Stimulated activated effector memory CD8-positive, alpha-beta T cell treated with anti-CD3 and anti-CD28 coated beads, Interleukin-12 subunit alpha, Interleukin-12 subunit beta, amount 100 ng/mL, for 72 hours (primary cell): ENCODE measurements at places on chromosomes 11 and 22.

DNA sequence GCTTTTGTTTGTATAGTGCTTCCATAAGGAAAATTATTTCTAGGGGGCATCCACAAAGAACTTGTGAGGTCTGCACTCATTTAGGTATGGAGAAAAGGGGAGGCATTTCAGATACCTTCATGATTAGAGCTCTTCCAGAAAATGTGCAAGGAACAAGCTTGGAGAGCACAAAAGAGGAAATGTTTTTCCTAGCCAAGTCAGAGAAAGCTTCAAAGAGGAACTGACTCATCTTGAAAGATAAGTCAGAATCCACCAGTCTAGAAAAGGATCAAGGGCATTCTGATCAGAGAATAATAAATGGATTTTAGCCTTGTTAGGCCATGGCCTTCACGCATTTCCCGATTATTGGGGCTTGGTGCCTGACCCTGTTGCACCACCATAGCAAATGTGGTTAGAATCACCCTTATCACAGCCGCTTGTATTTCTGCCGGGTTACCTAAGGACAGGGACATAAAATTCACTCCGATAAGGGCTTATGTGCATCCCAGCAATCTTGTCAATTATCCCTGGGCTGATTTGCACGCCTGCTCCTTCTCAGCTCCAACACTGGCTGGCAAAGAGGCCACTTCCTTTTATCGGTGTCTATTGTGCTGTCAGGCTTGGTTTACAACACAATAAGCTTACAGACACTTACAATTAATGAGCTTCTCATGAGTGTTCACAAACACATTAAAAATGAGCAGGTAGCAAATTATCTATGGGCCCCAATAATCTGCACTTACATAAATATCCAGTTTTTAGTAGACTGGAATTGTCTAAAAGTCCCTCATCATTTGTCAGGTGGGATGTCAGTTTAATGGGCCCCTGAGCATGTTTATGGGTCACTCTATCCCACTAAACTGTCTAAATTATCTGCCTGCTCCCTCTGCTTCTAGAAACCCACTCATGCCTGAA is 613.5 kb downstream of the SOX6 start:
- no peak for DNase-seq

DNA sequence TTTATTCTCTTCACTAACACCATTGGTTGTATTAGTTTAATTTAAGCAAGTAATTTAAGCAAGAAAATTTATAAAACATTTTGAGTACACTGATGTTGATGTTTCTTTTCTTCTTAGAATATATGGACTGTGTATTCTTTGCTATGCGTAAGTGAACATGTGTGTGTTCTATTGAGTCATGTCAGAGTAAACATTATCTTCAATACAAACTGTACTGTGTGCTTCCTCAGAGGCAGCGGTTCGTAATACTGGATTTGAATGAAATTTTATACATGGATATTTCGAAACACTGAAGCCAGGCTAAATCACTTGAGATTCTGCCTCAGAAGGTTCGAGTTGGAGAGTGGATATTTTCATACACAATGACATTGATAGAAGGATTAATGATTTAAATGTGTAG is 452.6 kb downstream of the LUZP2 start:
- DNase-seq, result no peak

GRCh38 chr11:66325263-66325671 is 8.4 kb upstream of the CD248 start:
- no peak for DNase-seq

DNA sequence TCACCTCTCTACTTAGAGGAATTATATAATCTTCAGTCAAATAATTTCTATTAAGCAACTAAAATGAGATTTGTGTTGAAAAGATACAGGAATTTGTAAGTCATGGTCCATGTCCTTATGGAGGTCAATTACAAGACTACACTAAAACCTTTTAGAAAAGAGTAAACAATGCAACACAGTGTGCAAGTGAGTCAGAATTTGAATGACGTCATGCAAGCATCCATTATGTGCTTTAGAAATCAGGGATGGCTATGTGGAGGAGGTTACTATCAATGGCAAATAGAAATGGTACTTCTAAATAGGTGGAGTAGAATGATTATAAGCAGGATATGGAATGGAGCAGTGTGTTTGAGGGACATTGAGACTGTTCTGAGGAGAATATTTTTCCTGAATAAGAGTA is 16.6 kb downstream of the OR10D3 start:
- no peak for DNase-seq

DNA sequence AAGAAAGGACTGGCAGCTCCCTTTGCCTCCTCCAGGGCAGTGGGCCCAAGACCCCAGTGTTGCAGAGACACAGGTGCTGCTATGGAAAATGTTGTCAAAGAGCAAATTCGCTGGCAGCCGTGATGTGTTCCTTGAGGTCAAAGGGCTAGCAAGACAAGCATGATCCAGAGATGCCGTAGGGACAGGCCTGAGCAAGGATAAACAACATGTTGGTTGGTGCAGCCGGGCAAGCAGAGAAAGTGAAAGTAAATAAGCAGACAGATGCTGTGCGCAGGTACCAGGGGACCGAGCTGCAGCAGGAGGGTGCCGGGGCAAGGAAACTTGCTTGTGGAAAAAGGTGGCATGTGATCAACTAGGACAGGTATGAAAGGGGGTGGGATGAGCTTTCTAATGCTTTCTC is 125.5 kb upstream of the NECTIN1 start:
- DNase-seq, result no peak

DNA sequence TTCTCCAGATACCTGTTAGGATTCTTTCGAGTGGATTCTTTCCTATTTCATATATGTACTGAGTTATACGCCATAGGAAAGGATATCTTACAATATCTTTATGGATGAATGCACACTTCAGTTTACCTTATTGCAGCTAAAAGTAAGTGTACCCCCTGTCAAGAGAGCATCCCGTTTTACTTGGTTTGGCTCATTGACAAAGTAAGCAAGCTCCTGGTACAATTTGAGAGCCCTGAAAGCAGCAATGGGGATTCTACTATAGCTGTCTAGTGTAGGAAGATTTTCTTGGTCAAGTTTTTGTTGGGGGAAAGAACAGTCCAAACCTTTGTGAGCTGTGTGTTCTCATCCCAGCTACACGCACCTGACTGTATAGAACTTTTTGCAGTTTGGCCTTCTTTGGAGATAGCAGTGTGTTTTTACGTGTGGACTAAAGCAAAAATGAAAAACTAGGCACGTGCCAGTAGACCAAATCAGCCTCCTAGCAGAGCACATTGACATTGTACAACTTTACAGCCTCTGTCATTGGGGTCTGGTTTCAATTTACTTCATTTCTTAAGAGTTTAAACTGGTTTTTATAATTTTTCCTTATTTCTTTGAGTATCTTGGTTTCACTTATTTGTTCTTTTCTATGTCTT is 44.0 kb downstream of the PPP6R3 start:
- no peak for DNase-seq
